ENCODE measurements at places on chromosomes 7 and 10.
A peak's percentile ranks its signal among the peaks of the same experiment; 100 is the strongest.

DNA sequence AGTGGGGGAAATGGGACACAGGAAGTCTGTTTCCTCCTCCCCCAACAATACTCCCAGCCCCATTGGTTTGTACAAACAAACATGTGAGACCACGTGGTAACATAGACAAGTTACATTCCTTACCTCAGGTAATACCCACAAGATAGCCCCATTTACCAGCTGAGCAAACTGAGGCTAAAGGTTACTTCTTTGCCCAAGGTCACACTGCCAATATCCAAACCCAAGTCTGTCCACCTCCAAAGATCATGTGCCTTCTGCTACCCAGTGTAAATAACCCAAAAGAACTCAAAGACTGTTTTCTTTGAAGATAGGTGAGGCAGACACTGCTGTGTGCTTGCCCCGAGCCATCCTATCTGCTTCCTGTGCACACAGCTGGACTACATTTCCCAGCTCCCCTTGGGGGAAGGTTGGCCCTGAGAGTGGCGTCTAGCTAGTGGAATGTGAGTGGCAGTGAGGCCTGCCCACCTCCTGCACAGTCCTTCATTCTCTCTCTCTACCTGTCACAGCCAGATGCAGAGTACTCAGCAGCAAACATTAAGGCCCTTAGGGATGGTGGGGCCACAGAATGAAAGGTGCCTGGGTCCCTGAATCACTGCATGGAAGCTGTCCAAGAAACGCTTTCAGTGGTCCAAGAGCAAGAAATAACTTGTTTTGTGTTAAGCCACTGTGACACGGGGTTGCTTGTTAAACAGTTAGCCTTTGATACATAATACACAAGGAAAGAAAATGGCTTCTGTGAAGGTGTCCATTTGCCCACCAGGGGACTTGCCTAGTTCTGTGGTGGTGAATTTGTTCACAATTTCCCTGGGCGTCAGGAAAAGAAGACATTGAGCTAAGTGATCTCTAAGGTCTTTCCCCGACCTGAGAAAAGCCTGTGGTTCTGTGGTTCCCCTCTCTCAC, 257.7 kb upstream of the NFE2L3 start:
- peak; percentile 25 for DNase-seq

GRCh38 chr10:50497758-50498157, 126.0 kb downstream of the SGMS1 start:
- no peak for DNase-seq

- no peak for DNase-seq
Measured at GRCh38 chr10:83625831-83626360, 513.4 kb upstream of the GHITM start.

- DNase-seq, result no peak
Measured at GRCh38 chr10:49647985-49648795, 31.3 kb upstream of the C10orf53 start.

- no peak for DNase-seq
Measured at GRCh38 chr10:27068217-27068891, 31.9 kb downstream of the ANKRD26 start.
